NCI-H1105 (cell line): ENCODE measurements at places on chromosomes 5 and 9.

GRCh38 chr5:69170969-69171368, 4.0 kb downstream of the CCNB1 start:
- DNase-seq: no peak

- DNase-seq: no peak
Observed at GRCh38 chr9:122367065-122367464, 3.8 kb upstream of the PTGS1 start.

GRCh38 chr9:136742591-136743391, at the start of gene LCN10:
Gene LCN10 (minus strand): TSS chr9:136742940. CDS start chr9:136742903, 37 bp downstream.
- DNase-seq: no peak

DNA sequence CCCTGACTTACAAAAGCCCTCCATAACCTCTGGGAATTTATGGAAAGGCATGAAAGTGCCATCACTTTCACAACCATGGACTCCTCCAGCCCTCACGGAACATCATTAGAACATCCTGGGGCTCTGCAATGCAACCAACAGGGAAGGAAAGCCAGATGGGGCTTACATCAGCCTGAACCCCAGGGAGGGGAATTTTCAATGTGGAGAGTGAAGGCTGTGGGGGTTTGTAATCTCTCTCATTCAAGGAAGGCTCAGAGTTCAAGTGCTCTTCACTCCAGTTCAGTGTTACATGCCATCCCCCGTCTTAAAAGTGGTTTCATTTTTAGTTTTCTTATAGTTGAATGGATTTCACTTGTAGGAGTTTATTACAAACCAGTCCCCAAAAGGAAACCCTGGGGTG, 5.7 kb downstream of the SPRY4 start:
- no peak for DNase-seq

DNA sequence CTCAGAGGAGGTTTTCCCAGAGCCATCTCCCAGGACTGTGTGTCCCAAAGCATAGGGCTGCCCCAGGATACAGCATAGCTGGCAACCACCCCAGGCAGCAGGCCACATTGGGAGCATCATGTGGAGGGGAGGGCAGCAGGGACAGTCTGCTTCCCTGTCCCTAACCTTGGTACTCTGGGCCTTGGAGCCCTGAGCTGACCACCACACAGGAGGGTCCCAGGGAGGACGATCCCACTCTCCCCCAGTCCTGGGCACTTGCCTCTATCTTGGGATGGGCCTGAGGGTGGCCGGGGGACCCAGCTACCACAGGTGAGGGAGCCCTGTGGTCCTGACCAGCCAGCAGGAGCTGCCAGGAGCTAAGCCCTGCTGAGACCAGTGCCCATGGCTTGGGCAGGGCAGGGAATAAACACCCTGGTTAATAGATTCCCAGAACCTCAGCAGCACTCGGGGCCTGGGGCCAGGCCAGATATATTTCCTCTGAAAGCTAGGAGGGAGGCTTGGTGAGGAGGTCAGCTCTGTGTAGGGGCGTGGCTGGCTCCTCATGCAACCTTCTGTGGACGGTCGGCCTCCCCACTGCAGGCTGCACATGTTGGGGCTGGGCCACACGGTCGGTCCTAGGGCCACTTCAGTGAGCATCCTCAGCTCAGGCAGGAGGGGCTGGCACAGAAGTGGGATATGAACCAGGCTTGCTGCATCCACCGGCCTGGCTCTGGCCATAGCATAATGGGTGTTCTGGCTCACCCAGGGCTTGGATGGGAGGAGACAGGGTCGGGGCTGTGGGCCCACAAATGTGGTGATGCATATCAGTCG, 4.2 kb downstream of the NINJ1 start:
- DNase-seq: no peak

- no peak for DNase-seq
Observed at GRCh38 chr5:1652873-1653697, 129.3 kb upstream of the LPCAT1 start.

DNA sequence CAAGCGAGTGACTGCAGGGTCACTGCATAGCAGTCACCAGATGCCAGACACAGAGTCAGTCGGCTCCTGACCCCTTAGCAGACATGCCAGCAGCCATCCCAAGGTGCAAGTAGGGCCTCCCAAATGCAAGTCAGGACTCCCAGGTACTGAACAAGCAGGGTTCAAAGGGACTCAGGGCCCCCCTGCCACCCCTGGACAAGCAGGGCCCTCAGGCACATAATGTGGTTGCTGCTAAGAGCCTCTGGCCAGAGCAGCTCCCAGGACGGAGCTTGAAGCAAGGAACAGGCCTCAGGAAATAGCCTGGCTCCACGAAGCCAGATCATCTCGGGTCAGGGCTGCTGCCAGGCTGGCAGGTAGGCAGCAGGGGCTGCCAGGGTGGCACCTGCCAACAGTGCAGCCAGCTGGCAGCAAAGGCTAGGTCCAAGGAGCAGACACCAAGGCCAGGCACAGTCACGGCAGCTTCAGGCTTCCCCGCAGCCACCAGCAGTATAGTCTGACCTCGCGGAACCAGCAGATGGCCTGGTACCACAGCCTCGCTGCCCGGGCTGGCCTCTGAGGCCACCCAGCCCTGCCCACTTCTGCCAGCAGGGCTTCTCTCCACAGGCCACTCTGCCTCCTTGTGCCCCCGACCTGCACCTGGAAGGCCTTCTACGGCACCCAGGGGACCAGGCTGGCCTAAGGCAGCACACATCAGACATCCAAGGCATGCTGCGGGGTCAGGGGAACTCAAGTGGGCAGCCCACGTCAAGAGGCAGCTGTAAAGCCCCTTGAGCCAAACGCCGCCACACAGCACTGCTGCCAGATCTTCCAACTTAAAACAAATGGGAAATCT, 7.4 kb downstream of the EEIG1 start:
- no peak for DNase-seq

- peak; percentile 49 for DNase-seq
Observed at GRCh38 chr5:107542428-107542827, 128.3 kb downstream of the EFNA5 start.

DNA sequence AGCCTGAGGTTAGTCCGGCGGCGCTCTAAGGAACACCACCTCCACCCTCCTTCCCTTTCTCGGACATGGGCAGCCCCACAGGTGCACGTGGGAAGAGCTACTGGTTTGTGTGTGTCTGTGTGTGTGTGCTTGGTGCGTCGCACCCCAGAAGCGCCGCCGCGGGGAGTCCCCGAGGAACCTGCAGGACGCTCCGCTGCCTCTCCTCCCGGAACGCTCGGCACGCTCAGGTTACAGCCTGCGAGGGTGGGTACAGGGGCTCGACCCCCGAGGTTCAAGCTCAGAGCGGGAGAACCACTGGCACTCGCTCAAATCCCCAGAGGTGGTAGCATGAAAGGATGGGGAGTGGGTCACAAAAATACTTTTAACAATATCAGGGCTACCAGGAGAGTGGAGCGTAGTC, 2.0 kb downstream of the ASTN2 start:
- peak; percentile 28 for DNase-seq

DNA sequence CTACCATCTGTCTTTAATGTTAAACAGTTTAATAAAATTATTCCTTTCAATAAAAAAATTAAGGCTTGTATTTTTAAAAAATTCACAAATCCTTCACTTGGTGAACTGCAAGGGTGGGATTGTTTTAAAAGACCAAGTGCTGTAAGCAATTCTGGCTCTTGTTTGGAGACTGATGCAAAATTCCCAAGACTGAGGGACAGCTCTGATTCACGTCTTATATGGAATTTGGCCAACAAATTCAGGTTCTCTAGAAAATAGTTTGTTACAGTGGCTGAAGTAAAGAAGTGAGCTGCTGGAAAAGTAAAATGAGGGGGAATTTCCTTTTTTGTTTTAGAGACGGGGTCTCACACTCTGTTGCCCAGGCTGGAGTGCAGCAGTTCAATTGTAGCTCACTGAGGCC, 58.3 kb downstream of the PRELID2 start:
- no peak for DNase-seq

DNA sequence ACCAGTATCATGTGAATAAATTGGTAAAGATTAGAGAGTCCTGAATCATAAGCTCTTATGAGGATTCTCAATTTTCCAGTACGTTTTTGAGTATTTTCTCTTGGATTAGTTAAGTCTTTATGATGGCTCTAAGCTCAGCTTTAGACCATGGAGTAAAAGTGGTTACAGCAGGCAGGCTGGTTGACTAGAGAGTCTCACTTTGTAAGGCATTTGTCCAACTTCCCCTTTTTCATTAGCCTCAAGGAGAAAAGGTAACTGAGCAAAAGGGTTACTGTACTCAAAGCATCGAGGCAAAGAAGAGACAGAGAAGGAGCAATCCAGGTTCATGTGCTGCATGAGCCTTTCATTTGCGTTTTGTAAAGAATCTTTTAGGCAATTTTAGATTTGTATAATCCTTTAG, 8.5 kb downstream of the NOP16 start:
- DNase-seq: no peak

- DNase-seq: no peak
Observed at GRCh38 chr5:113448252-113448651, 13.5 kb upstream of the TSSK1B start.

- DNase-seq: no peak
Observed at GRCh38 chr9:10678010-10678409, 65.2 kb upstream of the PTPRD start.
